ENCODE measurements at places on chromosomes 2 and 18.
A peak's percentile ranks its signal among the peaks of the same experiment; 100 is the strongest.

DNA sequence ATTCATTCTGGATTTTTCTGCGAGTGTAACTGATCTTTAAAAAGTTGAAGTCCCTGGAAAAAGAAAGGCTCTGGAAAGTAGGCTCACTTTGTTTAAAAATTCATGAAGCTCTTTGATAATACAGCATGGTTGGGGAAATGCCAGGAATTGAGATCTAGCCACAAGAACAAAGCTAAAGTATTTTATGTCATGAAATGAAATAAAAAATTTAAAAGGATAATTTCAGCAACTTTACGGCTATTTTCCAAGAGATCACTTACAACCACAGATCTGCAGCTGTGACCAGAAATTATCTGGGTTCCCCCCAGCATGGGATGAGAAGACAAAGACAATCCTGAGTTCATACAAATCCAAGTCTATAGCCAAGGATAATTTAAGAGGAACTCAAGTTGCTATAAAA lies 25.3 kb upstream of the RFX8 start:
- DNase-seq: no peak

GRCh38 chr18:55380589-55380988 lies 207.4 kb downstream of the TCF4 start:
- DNase-seq: no peak

DNA sequence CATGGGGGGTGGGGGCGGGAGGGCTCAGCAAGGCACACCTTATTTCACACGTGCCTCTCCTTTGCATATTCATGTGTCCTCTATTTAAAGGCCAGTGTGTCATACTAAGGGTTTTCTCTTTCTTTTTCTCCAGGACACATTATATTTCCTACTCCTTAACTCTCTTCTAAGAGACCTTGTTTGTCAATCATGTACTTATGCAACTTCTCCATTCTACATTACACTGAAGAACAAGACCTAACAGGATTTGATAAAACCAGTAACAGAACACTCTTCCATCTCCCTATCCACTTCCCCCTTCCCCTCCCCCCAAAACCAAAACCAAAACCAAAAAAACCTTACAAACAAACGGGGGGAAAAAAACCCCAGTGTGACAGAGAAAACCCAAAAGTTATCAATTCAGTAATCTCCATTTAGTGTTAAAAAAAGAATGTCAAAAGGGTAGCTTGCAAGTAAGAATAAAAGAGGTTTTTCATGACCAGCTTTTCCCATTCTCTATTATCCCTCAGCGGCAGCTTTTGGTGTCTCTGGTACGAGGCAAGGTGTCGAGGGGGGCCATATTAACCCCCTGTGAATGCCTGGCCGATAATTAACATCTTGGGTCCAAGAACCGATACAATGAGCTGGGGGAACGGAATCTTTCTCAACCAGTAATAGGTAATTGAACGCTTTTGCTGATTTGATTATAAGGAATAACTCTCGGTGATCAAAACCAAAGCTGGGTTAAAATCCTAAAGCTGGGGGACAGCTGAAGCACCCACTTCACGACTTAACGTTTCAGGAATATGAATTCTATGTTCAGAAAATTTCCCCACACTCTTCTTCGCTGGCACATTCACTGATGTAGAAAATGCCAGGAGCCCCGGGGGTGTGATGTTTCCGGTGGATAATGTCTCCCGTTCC lies 191.0 kb upstream of the TCF4 start:
- peak; percentile 26 for DNase-seq

DNA sequence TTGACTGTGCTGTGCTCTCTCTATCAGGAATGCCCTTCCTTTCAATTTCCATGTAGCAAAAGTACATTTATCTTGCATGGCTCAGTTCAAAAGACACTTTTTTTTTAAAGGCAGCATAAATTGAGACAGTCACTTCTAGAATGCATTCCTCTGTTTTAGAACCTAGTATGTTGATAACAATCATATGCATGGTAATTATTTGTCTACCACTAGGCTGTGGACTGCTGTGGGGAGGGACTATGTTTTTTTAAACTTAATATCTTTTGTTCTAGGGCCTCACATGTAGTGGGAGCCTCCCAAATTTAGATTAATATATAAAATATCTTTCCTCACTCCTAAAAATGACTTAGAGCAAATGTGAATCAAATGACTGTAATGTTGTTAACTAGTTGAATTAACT lies 269.9 kb downstream of the MEIS1 start:
- DNase-seq: no peak

DNA sequence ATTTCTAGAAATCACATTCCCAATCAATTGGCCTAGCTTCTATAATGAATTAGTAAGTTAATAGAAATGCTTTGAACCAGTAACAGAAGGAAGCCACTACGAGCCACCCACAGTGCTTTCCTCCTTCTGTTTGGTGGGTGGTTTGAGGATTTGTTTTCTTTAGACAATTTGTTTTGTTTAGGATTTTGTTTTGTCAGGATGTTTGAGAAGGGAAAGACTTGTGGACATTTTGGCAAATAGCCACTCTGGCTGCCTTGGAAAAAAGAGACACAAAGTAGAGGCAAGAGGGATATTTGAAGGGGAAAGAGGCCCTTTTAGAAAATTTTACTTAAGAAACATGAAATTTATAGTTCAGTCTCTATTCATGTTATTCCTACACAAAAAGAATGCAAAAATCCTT lies 47.7 kb downstream of the TANK start:
- no peak for DNase-seq
